ENCODE measurements at places on chromosomes 2 and 18.

- DNase-seq = no peak
Measured at GRCh38 chr2:214450118-214450894, 39.5 kb downstream of the VWC2L start.

- no peak for DNase-seq
Measured at GRCh38 chr2:29305762-29306161, 190.5 kb downstream of the CLIP4 start.

DNA sequence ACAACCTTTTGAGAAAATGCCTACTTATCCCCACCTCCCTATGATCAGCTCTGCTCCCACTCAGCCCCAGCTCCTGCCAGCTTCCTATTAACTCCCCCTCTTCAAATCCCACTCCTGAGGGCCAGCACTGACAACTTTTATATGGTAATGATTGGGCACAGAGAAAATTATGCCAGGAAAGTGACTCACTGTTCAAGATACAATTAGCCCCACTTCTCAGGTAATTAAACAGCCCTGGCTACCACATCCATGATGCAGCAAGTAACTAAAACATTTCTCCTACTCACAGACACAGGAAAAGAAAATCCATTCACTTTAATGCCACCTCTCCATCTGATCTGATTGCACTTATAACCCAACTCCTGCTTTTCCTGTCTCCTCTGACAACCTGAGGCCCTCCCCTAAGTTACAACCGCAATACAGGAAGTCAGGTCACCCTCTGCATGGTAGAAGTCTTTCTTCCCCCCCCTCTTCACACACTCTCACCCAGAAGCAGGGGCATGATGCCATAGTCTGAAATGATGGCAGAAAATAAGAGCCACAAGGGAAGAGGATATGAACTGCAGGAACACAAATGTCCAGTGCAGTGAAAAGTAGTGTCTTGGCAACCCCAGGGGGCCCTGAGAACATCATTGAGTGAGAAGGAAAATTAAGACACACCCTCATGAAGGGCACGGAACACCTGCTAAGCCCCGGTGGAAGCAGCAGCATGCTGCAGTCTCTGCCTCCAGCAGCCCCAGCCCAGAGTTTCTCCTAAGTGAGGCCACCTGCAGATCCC, 54.4 kb downstream of the STK39 start:
- peak; percentile 7 for DNase-seq

- no peak for DNase-seq
Measured at GRCh38 chr2:207112383-207112782, 53.4 kb downstream of the KLF7 start.

- no peak for DNase-seq
Measured at GRCh38 chr2:26702025-26702424, 9.5 kb downstream of the KCNK3 start.

- no peak for DNase-seq
Measured at GRCh38 chr2:53445383-53446070, 322.1 kb upstream of the CHAC2 start.

- no peak for DNase-seq
Measured at GRCh38 chr2:198134293-198134955, 330.0 kb downstream of the PLCL1 start.

GRCh38 chr18:6741232-6741663, 11.7 kb downstream of the ARHGAP28 start:
- no peak for DNase-seq
